ENCODE measurements at places on chromosomes 1 and 21.
A peak's percentile ranks its signal among the peaks of the same experiment; 100 is the strongest.

DNA sequence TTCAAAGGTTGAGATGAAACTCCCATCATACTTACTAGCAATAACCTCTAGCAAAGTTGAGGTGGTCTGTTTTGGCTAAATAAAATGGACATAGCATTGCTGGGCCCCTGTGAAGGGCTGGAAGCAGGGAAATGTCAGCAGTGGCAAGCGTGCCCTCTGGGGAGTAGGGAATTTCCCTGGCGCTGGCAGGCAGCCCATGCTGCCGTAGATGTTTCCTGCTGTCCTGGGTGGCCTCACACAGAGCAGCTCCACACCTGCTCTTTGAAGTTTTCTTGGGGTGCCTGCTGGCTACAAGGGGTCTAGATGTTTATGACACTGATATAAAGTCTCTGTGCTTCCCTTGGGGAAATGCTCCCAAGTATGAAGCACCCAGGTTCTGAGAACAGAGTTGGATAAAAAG is 30.2 kb downstream of the ADARB1 start:
- no peak for DNase-seq
- H3K36me3 ChIP-seq = no peaks in the 10 kb centered on the region
- no peak overlapping the region for H3K27ac ChIP-seq
- H3K4me1 ChIP-seq = peaks cover 35% of the 10 kb centered on the region

- H3K36me3 ChIP-seq = no peaks in the 10 kb centered on the region
- DNase-seq = no peak
- H3K4me3 ChIP-seq = no peak overlapping the region
Measured at GRCh38 chr21:31254131-31254530, 89.9 kb downstream of the TIAM1 start.

- DNase-seq = no peak
- no peaks in the 10 kb centered on the region for H3K36me3 ChIP-seq
- H3K4me3 ChIP-seq = no peak overlapping the region
- peaks cover 14% of the 10 kb centered on the region for H3K27me3 ChIP-seq
Measured at GRCh38 chr1:5611851-5612250, 380.4 kb downstream of the NPHP4 start.

DNA sequence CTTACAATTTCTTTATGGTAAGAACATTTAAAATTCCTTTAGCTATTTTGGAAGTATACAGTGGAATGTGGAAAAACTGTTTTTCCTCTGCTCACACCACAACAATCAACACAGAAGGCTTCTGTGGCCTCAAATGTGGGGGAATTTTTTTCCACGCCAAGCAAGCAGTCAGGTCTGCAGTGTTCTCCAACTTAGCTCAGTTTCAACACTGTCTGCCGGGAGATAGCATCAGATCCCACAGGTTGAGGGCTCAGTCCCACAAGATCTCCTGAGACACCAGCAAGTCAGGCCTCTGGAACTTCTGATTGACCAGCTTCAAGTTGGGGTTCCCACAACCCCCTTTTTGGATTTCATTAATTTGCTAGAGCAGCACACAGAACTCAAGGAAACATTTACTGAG is 50.3 kb downstream of the PTBP2 start:
- no peak overlapping the region for H3K4me3 ChIP-seq
- DNase-seq = no peak
- H3K36me3 ChIP-seq = peaks cover 17% of the 10 kb centered on the region
- H3K27me3 ChIP-seq = no peaks in the 10 kb centered on the region
- H3K27ac ChIP-seq = no peak overlapping the region

DNA sequence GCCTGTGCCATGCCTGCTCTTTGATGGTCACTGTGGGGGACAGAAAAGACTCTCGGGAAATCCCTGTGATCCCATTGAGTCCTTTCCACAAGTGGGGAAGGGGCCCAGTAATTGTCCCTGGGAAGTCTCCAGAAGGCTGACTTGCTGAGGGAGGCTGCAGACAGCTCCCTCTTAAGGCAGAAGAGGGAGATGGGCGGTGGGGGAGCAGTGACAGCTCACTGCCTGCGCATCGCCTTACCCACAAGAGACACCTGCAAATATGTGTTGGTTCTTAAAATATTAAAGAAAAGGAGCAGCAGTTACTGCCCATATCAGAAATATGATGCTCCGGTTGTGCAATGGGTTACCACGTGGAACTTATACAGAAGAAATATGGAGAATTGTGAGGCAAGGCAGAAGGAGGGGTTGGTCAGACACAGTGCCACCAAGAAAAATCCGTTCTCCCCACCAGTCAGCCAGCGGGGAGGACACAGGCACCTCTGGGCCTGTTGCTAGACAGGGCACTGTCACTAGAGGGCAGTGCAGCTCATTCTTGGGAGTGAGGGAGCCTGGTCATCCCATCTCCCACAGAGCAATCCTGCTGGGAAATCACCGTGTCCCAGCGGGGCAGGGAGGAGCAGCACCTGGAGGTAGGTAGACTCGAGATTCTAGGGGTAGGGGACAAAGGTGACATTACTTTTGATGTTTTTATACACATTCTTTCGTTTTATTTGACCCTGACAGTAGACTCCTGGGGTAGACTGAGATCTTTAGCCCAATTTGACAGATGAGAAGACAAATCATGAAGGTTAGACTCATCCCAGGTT is 6.9 kb upstream of the CAMK1G start:
- peak; percentile 54 for DNase-seq
- no peaks in the 10 kb centered on the region for H3K4me1 ChIP-seq
- H3K4me3 ChIP-seq = no peak overlapping the region
- no peak overlapping the region for H3K27ac ChIP-seq
- H3K27me3 ChIP-seq = peaks cover 9% of the 10 kb centered on the region

DNA sequence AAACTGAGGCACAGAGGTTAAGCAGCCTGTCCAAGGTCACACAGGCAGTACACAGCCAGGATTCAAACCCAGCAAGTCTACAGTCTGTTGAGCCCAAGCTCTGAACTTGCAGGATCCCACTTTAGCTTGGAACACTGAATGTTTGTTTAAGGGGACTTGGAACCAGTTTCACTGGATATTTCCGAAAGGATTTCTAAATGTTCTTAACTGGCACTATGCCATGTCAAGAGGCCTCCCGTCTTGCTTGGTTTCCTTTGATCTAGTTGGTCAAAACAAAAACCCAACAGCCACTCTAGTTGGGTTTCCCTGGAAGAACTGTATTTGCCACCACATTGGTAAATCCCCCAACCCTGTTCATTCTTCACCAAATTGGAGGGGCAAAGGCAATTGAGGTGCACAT is 317.6 kb upstream of the KAZN start:
- no peaks in the 10 kb centered on the region for H3K27me3 ChIP-seq
- no peak overlapping the region for H3K27ac ChIP-seq
- no peaks in the 10 kb centered on the region for H3K4me1 ChIP-seq
- no peaks in the 10 kb centered on the region for H3K36me3 ChIP-seq
- H3K4me3 ChIP-seq = no peak overlapping the region

DNA sequence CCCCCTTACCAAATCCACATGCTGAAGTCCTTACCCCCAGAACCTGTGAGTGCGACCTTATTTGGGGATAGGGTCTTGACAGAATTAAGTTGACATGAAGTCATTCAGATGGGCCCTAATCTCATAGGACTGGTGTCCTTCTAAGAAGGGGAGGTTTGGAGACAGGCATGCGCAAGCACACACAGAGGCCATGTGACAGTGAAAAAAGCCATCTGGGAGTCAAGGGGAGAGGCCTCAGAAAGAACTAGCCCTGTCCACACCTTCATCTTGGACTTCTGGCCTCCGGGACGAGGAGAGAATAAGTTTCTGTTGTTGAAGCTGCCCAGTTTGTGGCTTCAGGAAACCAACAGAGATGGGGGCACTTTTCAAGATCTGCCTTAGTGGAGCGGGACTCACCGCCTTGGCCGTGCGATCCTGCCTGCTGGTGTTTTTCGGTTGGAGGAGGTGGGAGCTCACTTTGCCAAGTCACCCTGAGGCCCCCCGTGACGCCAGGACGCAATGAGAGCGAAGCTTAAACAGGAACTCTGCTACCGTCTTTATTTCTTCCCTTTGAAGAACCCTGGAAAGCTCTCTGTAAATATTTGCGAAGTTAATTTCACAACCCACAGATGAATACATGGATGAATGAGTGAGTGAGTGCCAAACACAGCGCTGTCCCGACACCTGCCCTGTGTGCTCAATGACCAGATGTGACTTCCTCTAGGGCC is 42.5 kb upstream of the C1orf174 start:
- H3K4me1 ChIP-seq = no peaks in the 10 kb centered on the region
- no peak overlapping the region for H3K27ac ChIP-seq
- no peaks in the 10 kb centered on the region for H3K36me3 ChIP-seq
- H3K27me3 ChIP-seq = peaks cover 3% of the 10 kb centered on the region
- no peak for DNase-seq
- no peak overlapping the region for H3K4me3 ChIP-seq

GRCh38 chr1:84598846-84599741 is 24.9 kb upstream of the CTBS start:
- no peak overlapping the region for H3K27ac ChIP-seq
- no peak overlapping the region for H3K4me3 ChIP-seq
- no peaks in the 10 kb centered on the region for H3K4me1 ChIP-seq
- no peaks in the 10 kb centered on the region for H3K36me3 ChIP-seq
- DNase-seq = no peak

- no peak for DNase-seq
- H3K27me3 ChIP-seq = peaks cover 5% of the 10 kb centered on the region
- no peak overlapping the region for H3K27ac ChIP-seq
- H3K4me3 ChIP-seq = no peak overlapping the region
Measured at GRCh38 chr1:183363972-183364371, 54.2 kb downstream of the NMNAT2 start.

GRCh38 chr1:42970143-42970542 is 11.5 kb upstream of the SLC2A1 start:
- H3K27me3 ChIP-seq = no peaks in the 10 kb centered on the region
- no peak overlapping the region for H3K4me3 ChIP-seq
- H3K27ac ChIP-seq = no peak overlapping the region
- no peak for DNase-seq

GRCh38 chr1:28482138-28482537 is 23.7 kb upstream of the RCC1 start:
- H3K36me3 ChIP-seq = peaks cover 42% of the 10 kb centered on the region
- no peak overlapping the region for H3K4me3 ChIP-seq
- H3K27ac ChIP-seq = no peak overlapping the region

- peaks cover 34% of the 10 kb centered on the region for H3K27me3 ChIP-seq
- H3K36me3 ChIP-seq = no peaks in the 10 kb centered on the region
- no peak overlapping the region for H3K4me3 ChIP-seq
Measured at GRCh38 chr1:234781241-234782065, 171.5 kb upstream of the IRF2BP2 start.

DNA sequence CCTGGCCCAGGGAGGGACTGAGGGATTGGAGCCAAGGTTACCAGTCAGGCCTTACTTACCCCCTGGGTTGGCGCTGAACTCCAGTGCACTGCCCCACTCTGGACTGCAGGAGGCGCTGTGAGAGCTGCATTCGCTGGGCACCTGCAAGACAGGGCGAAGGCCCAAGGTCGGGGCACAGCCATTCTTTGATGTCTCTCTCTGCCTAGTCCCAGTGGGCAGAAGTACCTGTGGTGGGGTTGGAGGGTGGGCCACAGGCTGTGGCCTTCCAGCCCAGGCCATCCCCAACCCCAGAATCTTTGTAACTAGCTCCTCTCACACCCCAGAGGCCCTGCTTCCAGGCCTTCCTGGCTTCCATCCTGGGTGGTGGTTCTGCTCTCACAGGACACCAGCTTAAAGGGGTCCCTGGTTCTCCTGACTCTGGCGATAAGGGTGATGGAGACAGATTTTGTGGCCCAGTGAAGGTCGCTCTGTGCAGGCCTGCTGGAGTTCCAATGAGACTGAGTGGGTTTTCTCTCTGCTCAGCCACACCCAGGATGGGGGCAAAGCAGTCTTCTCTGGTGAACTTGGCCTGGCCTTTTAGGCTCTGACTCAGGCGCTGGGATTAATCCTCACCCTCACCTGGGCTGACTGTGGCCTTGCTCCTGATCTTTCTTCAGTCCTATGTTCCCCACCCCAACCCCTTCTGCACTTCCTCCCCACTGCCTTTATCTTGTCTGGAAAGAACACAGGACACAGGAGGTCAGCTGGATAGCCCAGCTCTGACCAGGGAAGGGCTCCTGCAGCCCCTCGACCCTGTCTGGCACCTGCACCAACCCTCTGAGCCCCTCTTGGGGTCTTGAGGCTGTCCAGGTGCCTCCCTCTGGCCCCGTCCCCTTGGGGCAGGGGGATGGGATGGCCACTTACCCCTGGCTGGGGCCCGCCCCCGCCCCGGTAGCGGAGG is 954 bp downstream of the MYOG start:
- no peak for DNase-seq
- no peak overlapping the region for H3K27ac ChIP-seq
- H3K36me3 ChIP-seq = no peaks in the 10 kb centered on the region
- no peaks in the 10 kb centered on the region for H3K4me1 ChIP-seq

GRCh38 chr1:104132382-104132973 is 382.8 kb downstream of the AMY1C start:
- no peak overlapping the region for H3K27ac ChIP-seq
- no peak for DNase-seq
- no peaks in the 10 kb centered on the region for H3K27me3 ChIP-seq
- no peaks in the 10 kb centered on the region for H3K4me1 ChIP-seq
- H3K36me3 ChIP-seq = no peaks in the 10 kb centered on the region
- no peak overlapping the region for H3K4me3 ChIP-seq

GRCh38 chr21:39319814-39320332 is 6.4 kb upstream of the BRWD1 start:
- no peaks in the 10 kb centered on the region for H3K27me3 ChIP-seq
- no peak overlapping the region for H3K4me3 ChIP-seq
- DNase-seq = no peak

GRCh38 chr1:201039418-201039817 is 15.9 kb upstream of the KIF21B start:
- no peaks in the 10 kb centered on the region for H3K27me3 ChIP-seq
- DNase-seq = no peak
- H3K27ac ChIP-seq = no peak overlapping the region
- H3K36me3 ChIP-seq = no peaks in the 10 kb centered on the region
- H3K4me1 ChIP-seq = peaks cover 7% of the 10 kb centered on the region

- no peaks in the 10 kb centered on the region for H3K36me3 ChIP-seq
- no peak for DNase-seq
- no peaks in the 10 kb centered on the region for H3K4me1 ChIP-seq
- no peak overlapping the region for H3K27ac ChIP-seq
Measured at GRCh38 chr1:204232526-204232925, 18.7 kb upstream of the GOLT1A start.

GRCh38 chr1:157961805-157962762 is 31.4 kb upstream of the KIRREL1 start:
- DNase-seq = peak; percentile 15
- H3K36me3 ChIP-seq = no peaks in the 10 kb centered on the region
- no peaks in the 10 kb centered on the region for H3K27me3 ChIP-seq
- H3K4me3 ChIP-seq = no peak overlapping the region
- no peak overlapping the region for H3K27ac ChIP-seq

DNA sequence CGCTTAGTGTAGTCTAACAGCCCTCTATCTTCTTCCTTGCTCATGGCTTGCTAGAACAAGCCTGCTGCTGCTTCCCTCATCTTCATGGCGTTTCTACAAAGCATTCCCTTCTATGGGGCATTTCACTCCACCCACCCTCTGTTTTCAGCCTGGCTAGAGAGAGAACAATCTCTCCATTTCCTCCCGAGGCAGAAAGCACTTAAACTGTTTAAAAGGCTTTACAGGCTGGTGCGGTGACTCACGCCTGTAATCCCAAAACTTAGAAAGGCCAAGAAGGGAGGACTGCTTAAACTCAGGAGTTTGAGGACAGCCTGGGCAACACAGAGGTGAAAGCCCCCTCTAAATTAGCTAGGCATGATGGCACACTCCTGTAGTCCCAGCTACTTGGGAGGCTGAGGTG is 17.8 kb downstream of the ORC1 start:
- H3K4me3 ChIP-seq = no peak overlapping the region
- no peaks in the 10 kb centered on the region for H3K27me3 ChIP-seq
- no peak for DNase-seq
- no peaks in the 10 kb centered on the region for H3K4me1 ChIP-seq
